Cortex of kidney (tissue), 1 donor: ENCODE measurements at places on chromosomes 1 and 21.

- no peak for DNase-seq
Observed at GRCh38 chr1:20998826-20999225, 177.9 kb downstream of the EIF4G3 start.

DNA sequence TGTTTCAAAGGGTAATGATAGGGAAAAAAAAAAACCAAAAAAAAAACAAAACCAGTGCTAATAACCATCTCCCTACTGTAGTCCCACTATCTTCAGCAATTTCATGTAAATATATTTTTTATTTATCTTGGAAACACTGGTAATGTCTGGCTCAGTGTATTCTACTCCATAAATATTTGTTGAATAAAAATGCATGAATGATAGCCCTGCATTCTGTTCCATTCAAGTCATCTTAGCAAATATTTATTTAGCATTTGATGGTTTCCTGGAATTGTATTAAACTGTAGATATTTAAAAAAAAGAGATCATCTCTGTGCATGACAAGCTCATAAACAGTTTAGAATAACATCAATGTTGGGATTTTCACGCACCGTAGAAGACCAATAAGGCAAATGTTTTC lies 24.2 kb downstream of the IL23R start:
- DNase-seq = no peak

DNA sequence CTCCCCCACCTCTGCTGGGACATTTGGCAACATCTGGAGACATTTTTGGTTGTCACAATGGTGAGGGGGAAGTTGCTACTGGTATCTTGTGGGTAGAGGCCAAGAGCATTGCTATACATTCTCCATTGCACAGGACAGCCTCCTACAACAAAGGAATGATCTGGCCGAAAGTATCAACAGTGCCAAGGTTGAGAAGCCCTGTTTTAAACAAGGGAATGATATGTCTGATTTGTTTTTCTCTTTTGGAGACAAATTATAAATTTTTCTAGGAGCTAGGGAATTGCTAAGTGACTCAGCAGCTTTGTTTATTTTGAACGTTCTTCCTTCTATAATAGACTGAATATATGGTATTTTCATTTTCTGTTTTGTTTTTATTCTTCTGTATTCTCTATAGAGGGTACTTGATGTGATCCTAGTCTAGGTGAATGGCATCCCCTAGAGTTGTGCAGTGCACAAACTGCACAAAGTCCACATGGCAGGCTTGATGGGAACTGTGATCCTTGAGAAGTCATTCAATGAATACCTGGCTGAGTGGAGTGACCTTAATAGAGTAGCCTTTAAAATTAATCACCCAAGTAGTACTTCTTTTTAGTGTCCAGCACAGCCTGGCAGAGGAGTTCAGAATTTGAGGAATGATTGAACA lies 288.6 kb upstream of the USP24 start:
- no peak for DNase-seq

- no peak for DNase-seq
Observed at GRCh38 chr1:68140536-68140935, 90.1 kb upstream of the DIRAS3 start.

GRCh38 chr1:176938375-176938774 lies 226.1 kb downstream of the ASTN1 start:
- no peak for DNase-seq

GRCh38 chr1:77350012-77350770 lies 68.4 kb downstream of the AK5 start:
- DNase-seq = no peak

- DNase-seq = no peak
Observed at GRCh38 chr1:80427881-80428280, 1372.9 kb upstream of the ADGRL2 start.

DNA sequence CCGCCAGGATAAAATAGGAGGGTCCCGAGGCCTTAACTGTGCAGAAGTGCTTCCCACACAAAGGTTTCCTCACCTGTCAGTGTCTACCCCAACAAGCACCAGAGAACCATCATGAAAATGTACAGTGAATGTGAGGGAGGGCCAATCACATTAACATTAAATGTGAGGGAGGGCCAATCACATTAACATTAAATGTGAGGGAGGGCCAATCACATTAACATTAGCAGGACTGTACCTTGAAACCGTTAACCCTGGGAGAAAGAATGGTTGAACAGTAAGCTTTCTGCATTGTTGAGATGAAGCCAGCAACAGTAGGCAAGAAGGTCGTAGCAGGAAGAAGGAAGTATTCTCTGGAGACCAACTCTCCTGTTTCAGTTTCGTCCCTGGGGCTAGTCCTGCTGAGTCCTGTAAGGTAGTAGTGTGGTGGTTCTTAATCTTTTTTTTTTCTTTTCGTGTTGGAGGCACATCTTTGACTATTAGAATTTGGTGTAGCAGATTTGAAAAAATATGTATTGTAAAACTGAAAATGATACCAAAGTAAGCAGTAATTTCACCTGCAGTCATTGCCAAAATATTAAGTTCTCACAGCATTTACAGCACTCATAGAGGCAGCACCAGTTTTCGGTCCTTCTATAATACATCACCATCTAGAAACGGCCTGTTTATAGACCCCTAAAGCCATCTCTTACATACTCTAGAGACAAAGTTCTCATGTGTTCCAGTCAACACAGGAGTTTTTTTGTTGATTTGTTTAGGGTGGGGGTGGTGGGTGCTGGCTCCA lies 98.6 kb upstream of the PPP2R5A start:
- DNase-seq = no peak

DNA sequence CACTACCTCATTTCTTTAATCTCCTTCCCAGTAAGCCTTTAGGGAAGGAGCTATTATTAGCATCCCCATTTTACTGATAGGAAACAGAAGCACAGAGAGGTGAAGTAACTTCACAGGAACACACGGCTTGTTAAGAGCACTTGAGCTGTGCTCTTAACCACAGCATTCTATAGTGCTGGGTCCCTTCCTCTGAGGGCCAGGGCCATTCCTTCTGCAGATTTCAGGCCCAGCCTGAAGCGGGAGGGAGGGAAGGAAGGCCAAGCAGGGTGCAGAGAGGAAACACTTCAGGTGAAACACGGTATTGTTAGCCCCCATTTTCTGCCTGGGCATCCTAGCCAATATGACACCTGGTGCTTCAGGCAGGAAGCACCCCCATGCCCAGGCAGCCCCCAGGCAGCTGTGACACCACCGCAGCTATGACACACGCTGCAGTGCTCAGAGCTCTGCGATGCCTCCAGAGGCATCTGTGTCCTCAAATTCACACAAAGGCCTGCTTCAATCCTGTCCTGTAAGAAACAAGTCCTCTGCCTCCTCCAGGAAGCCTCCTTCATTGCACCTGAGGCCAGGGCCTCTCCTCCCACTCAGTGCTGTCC lies 4.5 kb upstream of the EXTL1 start:
- DNase-seq = no peak

DNA sequence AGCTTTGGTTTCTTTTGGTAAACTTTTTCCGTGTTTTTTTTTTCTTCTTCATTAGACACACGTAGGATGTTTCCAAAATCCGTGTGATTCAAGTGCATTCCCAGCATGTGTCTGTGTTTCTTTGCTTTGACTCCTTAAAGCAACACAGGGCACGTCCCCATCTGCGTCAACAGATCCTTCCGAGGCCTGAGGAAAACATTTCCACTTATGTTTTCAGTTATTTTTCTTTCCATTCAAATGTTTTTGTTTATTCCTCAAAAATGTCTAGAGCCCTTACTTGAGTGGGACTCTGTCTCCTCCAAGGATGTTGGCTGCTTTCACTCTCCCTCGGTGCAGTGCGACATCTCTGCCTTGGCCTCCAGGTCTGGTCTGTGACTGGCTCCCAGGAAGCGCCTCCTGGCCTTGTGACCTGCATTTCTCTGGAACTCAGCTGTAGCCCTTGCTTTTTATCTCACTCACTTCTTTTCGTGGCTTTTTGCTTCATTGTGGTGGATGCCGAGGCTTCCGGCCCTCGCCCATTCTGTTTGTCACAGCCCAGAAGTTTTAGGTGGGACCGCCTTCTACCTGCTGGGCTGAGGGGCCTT lies 31.3 kb upstream of the SLC19A1 start:
- DNase-seq = no peak

- no peak for DNase-seq
Observed at GRCh38 chr1:153361480-153362109, 3.9 kb downstream of the S100A9 start.

GRCh38 chr1:39952359-39953110 lies 2.4 kb upstream of the MFSD2A start:
- DNase-seq = no peak

DNA sequence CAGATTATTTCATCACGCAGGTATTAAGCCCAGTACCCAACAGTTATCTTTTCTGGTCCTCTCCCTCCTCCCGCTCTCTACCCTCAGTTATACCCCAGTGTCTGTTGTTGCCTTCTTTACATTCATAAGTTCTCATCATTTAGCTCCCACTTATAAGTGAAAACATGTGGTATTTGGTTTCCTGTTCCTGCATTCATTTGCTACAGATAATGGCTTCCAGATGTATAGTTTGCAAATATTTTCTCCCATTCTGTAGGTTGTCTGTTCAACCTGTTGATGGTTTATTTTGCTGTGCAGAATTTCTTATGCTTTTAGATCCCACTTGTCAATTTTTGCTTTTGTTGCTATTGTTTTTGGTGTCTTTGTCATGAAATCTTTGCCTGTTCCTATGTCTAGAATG lies 21.1 kb upstream of the KCNH1 start:
- DNase-seq = no peak

- DNase-seq = no peak
Observed at GRCh38 chr1:116847190-116847589, 62.5 kb upstream of the PTGFRN start.
